ENCODE measurements at places on chromosomes 2 and 18.
A peak's percentile ranks its signal among the peaks of the same experiment; 100 is the strongest.

GRCh38 chr2:132936261-132936660 lies 266.3 kb upstream of the LYPD1 start:
- DNase-seq: no peak

- no peak for DNase-seq
These were observed 189.9 kb upstream of the NDUFV2 start for GRCh38 chr18:8912348-8913326.

DNA sequence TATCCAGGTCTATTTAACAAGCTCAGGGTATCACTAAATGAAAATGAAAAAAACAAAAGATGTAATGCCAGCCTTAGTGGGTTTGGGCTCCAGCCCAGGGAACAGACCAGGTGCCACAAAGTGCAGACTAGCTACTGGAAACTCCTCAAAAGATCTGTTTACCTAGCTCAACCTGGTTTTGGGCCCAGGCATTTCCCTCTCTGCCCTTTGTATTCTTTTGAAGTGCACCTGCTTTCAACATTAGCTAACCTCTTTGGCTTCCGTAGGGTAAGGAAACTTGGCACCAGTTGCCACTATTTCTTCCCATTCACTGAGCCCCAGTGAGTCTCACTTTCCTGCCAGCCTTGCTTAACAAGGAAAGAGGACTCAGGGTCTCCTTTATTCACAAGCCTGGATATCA lies 123.6 kb upstream of the CDCA7 start:
- no peak for DNase-seq

DNA sequence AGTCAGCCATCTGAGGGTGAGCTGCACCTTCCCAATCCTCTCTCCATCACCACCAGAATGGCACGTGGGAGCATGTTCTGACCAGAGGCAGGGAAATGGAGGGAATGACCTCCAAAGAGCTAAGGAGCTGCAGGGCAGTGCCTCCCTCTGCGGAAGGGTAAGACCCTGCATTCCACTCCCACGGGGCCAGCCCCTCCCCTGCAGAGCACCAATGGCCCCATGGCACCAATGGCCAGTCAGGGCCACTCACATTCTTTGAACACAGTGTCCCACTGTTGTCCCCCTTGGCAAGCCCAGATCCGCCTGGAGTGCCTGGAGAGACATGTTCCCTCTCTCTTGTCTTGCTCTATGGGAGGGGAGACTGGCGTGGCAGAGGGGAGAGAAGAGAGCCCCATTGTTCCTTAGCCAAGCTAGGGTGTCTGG lies 164.4 kb downstream of the TNS1 start:
- DNase-seq: no peak

DNA sequence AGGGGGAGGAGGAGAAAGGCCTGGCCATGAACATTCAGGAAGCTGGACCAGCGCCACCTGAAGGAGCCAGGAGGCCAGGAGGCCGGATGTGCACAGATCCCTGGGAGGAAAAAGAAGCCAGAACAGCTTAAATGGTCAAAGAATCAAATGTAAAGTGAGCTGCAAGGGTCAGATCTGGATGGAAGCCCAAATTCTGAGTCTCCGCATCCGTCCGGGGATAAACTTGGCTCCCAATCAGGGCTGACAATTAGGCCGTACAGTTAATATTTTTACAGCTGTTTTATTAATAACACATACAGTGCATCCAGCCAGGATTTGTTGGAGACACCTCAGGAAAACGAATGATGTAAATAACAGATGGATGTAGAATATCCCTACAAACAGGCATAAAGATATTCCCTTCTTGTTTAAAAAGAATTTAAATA lies 495.1 kb upstream of the TCF4 start:
- DNase-seq: no peak

DNA sequence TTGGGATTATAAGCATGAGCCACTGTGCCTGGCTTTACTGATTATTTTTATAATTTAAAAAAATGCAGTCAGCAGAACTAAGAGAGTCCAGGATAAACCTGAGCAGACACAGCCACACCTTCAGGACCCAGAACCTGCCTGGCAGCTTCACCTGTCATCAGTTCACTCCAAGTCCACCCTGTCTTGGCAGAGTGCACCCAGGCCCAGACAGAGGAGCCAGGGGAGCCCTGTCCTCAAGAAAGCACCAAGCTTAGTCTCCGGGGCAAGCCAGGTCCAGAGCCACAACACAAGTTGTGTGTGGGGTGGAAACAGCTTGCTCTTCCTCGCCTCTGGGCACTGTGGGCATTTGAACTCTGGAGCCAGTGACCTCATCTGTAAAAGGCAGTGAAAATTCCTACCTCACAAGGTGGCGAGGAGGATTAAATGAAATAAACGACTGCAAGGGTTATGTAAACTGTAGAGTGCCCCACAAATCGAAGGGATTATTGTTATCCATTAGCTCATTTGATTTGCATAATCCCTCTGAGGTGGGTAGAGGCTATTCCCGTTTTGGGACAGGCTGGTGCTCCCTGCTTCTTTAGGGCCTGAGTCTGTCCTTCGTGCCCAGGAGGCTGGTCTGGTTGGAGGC lies 24.7 kb downstream of the MYCN start:
- peak; percentile 61 for DNase-seq

GRCh38 chr2:33213648-33214047 lies 262.8 kb upstream of the RASGRP3 start:
- no peak for DNase-seq

DNA sequence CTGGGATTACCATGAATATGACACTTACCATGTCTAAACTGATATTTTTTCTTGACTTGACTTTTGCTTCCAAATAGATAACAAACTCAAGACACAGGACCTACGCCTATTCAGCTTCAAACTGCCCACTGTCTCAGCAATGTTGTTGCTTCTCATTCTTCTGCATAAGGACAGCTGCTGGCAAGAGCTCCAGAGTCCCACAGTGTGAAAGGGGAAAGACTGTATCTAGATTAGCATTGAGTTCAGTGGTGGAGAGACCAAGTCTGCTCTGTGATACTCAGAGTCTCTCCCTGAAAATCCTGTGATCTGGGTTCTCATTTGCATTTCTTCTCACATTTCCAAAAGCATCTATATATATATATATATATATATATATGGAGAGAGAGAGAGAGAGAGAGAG lies 247.9 kb upstream of the NT5C1B start:
- no peak for DNase-seq

GRCh38 chr2:46377101-46377581 lies 79.9 kb downstream of the EPAS1 start:
- DNase-seq: no peak

DNA sequence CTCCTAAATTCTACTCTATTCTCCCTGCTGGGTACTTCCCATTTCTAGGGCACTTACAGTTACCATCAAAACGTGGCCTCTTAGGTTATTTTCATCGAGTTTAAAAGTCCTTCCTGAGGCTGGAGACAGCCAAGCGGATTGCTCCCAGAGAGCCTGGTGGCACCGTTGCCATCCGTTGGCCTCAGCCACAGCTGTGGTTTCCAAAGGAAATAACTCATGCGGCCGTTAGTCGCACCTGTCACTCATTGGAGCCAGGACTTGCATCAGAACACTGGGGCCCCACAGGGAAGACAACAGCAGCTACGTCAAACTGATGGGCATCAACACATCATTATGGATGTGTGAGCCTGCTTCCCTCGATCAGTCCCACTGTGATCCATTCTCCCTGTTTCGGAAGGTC lies 453.4 kb downstream of the BCL11A start:
- DNase-seq: no peak

GRCh38 chr2:234329202-234329960 lies 167.5 kb downstream of the ARL4C start:
- DNase-seq: no peak

DNA sequence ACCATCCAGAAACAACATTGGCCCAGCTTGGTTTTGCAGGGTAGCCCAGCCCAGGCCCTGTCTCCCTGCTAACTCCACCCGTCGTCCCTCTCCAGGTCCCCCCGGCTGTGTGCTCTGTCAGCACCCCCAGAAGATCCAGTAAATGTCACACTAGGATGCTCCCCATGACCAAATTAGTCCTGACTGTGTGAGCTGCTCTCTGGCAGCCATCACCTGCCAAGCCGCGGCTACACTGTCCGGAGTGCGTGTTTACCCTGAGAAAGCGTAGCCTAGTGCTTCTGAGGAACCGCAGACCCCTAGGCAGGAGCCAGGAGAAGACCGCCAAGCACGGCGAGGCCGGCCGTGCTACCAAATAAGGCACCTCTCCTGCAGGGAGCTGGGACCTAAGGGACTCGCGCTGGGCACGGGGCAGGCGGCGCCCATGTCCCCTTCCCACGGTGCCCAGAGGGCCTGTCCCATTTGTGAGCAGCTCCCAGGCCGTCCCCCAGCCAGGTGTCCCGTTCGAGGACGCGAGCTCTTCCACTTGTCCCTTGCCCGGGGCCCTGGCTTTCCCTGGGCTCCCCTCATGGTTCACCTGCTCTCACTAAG lies 849.9 kb downstream of the RNF144A start:
- no peak for DNase-seq

- no peak for DNase-seq
These were observed 1984.9 kb upstream of the LRRTM1 start for GRCh38 chr2:82289446-82289845.

DNA sequence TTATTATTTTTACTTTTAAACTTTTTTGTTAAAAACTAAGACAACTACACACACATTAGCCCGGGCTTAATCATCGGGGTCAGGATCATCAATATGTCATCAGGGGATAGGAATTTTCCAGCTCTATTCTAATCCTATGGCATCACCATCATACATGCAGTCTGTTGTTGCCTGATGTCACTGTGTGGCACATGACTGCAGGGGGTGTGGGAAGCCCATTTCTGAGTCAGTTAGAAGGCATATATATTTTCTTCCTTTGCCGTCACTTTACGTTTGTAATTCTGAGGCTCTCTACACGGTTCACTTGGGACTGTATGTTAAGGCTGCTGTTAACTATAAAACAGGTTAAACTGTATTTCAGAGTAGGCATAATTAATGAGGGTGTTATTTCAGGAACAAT lies 144.4 kb upstream of the ITGA6 start:
- DNase-seq: no peak

DNA sequence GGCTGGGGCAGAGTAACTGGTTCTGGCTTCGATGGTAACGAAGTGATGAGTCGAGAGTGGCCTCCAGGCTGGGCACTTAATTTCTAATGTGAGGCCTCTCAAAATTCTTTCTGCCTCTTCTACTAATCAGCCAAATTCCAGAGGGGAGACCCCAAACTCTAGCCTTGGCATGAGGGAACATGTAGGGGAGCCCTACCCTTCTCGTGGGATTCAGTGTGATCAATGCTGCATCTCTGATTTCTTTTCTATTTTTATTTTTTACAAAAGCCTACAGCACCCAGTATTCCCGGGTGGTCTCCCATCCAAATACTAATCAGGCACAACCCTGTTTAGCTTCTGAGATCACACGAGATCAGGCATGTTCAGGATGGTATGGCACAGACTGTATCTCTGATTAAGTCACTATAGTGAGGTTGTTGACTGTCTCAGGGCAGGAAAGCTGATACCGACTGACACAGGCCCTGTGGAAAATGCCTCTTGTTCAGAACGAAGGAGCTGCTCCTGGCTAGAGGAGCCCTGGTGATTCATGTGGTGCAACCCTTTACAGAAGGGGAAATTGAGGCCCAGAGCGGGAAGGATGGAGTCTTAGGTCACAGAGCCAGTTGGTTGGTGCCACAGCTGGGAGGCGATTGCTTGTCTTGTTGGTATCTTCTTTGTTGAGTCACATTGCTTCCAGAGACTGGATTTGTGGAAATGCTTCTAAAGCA lies 126.3 kb upstream of the HS6ST1 start:
- DNase-seq: peak; percentile 1

GRCh38 chr2:167147271-167147941 lies 259.1 kb downstream of the XIRP2 start:
- DNase-seq: no peak

- no peak for DNase-seq
These were observed 18.3 kb upstream of the SULT1C2 start for GRCh38 chr2:108270346-108270745.

- no peak for DNase-seq
These were observed 759.7 kb upstream of the CDH7 start for GRCh38 chr18:64991102-64991501.

- DNase-seq: no peak
These were observed 680 bp downstream of the ASNSD1 start for GRCh38 chr2:189661957-189662321.

DNA sequence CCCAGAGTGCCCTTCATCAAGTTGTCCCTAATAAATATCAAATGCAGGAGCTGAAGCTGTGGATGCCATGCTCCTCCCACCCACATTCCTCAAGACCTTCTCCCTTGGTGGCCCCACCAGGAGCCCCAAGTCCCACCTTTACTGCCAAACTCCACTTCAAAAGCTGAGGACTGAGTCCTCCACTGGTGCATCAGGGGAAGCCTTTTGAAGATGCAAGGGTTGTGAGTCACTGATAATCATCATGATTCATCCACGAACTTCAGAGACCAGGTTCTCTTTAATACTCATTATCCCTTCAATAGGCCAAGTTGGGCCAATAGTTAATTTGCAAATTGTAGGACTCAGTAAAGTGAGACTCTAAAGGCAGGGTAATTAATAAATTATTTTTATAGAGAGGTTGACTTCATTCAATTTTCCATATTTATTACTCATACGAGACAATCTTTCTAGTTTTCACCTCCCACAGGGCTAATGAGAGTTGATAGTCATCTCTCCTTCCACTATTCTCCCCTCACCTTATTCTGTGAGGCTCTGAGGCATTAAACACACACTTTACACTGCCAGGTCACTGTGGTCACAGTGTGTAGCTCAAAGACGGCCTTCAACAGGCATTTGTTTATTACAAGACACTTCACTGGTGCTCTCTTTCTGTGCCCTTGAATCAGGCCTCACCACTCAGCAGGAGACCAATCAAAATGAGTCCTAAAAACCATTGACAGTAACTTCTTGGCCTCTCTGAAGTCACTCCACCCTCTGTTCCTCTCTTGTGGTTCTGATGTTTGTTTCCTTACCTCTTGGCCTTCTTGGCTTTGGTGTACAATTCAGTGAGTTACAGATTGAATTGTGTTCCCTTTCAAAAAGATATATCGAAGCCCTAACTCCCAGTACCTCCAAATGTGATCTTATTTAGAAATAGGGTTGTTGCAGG lies 99.9 kb downstream of the TRIB2 start:
- DNase-seq: no peak

DNA sequence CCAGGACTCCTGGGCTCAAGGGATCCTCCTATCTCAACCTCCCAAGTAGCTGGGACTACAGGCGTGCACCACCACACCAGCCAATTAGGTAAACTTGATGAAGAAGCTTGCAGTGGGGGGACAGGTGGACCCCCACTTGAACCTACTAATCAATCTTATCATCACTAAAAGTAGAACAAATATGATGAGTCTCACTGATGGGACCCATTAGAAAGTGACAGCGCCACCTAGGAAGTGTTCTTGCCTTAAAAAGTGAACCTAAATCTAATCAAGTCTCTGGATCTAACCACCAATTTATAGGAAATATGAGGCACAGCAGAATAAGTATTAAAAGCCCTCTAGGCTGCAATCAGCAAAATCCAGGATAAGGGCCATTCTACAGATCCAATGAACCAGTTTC lies 79.2 kb downstream of the BIN1 start:
- no peak for DNase-seq

GRCh38 chr2:26786207-26787028 lies 562 bp downstream of the CENPA start:
- no peak for DNase-seq

All from HAP-1 (cell line).